ENCODE measurements at places on chromosomes 13 and 19.

GRCh38 chr13:113403255-113404104, 39.5 kb upstream of the GRTP1 start:
- no peak for DNase-seq

DNA sequence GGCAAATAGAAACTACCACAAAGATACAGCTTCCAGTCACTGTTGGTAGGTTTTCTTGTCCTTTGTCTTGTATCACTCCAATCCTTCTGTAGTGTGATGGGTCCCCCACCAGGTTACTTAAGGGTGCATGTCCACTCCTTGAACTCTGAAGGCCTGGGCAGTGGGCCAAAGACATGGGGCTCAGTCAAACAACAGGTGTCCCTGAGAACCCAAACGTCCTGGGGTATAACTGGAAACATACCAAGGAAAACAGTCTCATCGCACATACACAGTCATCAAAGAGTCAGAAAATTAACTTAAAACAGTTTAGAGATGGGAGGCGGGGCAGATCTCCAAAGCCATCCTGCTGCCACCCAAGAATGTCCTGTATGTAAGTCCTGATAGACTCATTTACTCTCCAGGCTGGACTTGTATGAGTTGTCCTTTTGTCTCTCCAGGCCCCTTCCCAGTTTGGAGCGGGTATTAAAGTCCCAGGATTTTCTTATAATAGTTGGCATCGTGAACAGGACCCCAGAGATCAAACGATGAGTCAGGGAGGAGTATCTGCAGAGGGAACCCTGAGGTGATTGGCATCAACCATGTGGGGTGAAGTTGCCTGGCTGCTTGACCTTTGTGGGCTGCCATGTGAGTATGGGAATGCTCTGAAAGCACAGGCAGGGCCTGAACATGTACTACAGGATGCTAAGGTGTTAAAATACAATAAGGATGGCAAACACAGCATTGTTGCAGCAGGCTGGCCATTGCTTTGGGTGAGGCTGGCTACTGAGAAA, 613.2 kb upstream of the KLF12 start:
- no peak for DNase-seq

DNA sequence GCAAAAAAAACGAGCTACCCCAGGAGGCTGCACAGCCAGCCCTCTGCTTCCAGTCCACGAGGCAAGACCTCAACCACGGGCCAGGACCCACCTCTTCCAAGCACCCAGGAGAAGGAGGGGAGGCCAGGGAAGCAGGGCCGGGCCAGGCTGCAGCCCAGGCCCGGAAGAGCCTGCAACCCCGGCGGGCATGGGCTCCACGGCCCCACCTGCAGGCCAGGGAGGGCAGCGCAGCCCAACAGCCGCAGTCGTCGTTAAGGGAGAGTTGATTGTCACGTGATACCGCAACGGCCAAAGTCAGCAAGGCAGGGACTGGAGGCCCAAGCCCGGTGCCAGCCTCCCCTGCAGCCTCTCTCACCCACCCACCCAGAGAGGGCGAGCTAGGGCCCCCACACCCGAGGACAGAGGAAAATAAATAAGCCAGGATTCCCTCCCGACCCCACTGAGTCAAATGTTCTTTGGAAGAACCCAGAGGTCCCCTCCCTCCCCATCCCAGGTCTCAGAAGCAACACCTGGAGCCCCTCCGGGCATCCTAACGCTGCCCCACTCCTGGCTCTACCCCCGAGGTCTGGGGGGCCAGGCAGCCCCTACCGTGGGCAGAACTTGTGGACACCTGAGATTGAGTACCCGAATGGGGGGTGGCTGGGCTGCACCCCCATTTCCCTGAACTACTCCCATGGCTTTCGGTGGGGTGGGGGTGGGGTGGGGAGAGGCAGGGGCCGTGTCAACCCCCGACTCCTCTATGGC, 5.2 kb upstream of the REXO1 start:
- DNase-seq, result peak; percentile 86

- DNase-seq, result no peak
Measured at GRCh38 chr19:19062454-19063182, 1.2 kb upstream of the SLC25A42 start.

DNA sequence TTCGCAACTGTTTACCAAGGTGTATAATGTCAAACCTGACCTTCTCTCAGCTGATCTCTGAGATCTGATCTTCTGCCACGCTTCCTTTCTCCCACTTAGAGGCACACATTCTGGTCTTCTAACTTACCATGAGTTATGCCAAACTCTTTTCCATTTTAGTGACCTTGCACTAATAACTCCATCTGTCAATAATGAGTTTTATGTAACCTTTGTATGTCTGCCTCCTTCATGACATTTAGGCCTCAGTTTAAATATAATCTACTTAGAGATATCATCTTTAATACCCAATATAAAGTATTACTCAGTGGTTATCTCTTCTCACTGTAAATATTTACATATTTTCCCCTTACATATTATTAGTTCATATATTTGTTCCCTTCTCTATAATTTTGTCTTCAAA, 827.5 kb upstream of the PCDH20 start:
- DNase-seq, result no peak

GRCh38 chr19:6216996-6217751, 62.6 kb downstream of the MLLT1 start:
- no peak for DNase-seq

DNA sequence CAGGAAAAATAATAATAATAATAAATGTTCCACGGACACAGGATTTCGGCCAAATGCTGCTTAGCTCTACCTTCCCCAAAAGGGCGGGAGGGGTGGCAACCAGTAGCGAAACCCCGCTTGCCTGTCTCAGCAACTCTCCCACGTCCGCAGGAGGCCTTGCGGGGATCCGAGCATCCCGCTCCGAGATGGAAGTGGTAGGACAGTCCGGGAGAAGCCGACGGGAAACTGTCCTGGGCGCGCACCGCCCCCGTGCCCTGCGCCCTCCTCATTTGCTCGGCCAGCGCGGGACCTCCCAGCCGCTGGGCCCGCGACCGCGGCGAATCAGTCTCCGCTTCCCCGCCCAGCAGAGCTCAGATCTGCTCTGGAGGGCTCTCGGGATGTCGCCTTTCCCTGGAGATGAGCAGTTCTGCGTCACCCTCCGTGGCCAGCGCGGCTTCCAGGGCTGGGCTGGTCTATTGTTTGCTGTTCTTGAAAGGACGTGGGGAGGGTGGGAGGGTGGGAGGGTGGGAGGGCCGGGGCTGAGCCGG, 48.9 kb upstream of the PABPC3 start:
- no peak for DNase-seq

GRCh38 chr13:78599645-78600279, 3.6 kb downstream of the POU4F1 start:
- DNase-seq, result no peak

DNA sequence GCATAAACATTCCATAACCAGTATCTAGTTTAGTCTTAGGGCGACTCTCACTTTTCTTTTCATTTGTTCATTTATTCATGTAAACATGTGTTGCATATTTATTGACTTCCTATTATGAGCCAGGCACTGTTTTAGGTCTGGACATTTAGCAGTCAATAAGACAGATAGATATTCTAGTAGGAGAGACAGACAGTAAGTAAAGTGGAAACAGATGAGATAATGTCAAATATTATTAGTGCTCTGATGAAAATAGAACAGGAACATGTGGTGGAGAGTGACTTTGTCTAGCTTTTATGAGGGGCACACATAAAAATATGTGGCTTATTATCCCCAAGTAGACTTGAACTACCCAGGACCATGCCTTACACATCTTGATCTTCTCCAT, 193.0 kb downstream of the NDFIP2 start:
- no peak for DNase-seq

- no peak for DNase-seq
Measured at GRCh38 chr13:90107661-90108060, 1239.8 kb upstream of the MIR17HG start.

DNA sequence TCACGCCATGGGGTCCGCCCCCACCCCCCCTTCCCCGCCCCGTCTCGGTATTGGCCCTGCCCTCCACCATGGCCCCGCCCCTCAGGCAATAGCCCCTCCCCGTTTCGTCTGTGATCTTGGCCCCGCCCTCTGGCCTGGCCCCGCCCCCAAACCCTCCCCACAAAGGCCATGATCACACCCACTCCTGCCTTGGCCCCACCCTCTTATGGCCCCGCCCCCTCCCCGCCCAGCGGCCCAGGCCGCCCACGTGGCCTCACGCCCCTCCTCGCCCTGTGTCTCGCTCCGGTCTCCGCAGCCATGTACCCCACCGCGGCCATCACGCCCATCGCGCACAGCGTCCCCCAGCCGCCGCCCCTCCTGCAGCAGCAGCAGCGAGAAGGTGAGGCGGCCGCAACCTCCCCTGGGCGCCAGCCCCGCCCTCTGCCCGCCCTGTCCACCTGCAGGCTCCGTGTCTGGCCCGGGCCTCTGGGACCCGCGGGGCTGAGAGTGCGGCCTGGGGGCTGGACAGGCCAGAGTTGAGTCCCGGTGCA, 61.3 kb downstream of the CELF5 start:
- peak; percentile 63 for DNase-seq

- no peak for DNase-seq
Measured at GRCh38 chr19:8639821-8640401, 9.5 kb downstream of the NFILZ start.

DNA sequence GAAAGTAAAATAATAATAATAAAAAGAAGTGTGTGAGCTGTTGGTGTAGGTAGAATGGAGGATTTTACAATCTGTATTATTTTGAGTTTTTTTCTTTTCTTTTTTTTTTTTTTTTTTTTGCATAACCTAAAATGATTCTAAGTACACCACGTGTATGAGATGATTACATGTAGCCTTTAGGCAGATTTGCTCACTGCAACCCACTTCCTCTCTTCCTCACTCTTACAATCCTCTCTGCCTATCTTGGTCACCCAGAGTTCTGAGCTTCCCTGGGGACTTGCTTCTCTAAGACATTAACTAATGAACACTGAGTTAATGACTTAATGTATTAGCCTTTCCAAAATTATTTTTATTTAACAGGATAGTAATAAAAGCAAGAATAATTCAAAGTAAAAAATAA, 1169.6 kb downstream of the EFNB2 start:
- DNase-seq, result no peak

- no peak for DNase-seq
Measured at GRCh38 chr13:24161980-24162525, 1.5 kb downstream of the SPATA13 start.

DNA sequence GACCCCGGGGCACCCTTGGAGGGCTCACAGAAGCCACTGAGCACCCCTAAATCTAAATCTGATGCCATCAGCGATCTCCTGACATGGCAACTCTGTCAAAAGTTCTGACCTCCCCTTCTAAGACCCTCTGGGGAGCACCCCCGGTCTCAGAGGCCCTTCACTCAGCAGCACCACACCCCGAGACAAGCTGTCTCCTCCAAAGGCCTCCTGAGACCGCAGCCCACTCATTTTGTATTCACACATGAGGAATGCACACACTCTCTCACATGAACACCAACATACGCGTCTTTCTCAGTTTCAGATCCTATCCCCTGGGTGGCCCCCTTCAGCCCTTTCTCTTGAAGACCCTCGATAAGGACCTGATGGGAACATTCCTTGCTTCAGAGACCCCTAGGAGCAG, 2.6 kb downstream of the NDUFA11 start:
- DNase-seq, result no peak

GRCh38 chr13:19674898-19675297, 41.4 kb downstream of the MPHOSPH8 start:
- DNase-seq, result no peak

- no peak for DNase-seq
Measured at GRCh38 chr19:33214596-33214995, 11.1 kb downstream of the SLC7A10 start.

- DNase-seq, result no peak
Measured at GRCh38 chr13:31011901-31012654, 79.6 kb downstream of the TEX26 start.

GRCh38 chr13:33958964-33959363, 141.0 kb downstream of the RFC3 start:
- no peak for DNase-seq

- DNase-seq, result no peak
Measured at GRCh38 chr19:57088133-57088532, 31.7 kb upstream of the USP29 start.

DNA sequence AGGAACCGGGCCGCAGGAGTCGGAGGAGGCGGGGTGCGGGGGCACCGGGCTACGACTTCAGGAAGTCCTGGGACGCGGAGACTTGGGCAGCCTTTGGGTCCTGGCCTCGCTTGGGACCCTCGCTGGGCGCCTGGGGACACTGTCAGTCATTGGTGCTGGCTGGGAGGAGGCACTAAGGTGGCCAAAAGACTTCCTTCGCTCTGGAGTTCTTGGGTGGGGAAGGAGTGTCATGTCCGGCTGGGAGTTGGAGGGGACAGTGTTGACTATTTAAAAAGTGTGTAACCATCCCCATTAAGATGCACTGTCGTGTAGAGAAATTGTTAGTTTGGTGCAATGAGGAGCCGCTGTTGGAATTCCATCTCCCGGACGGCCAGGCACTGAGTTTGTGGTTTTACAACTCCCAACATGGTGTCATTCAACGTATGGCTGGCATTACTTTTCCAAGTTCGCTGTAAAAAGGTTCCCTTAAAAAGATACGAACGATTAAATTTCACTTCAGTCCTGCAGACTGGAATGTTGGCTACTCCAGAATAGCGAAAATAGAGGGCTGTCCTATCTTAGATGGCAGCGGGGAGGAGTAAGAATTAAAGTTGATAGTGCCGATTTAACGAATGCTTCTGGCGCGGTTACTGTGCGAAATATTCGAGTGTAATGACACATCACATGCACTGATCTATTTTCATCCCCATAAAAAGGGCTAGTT, 776 bp downstream of the DNAJC3 start:
- no peak for DNase-seq

DNA sequence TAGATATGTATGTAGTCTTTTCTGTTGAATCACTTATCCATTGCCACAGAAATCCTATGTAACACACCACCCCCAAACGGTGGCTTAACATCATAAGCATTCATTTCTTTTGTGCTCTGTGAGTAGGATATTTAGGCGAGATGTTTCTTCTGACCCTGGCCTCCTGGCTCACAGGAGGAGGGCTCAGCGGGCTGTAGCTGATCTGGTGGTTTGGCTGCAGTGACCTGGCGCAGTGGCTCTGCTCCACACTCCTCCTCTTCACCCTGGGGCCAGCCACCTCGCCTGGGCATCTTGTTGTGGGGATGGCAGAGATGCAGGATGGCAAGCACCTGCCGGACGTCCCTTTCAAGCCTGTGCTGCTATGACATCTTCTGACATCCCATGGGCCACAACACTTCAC, 147.1 kb upstream of the IRS2 start:
- DNase-seq, result no peak

DNA sequence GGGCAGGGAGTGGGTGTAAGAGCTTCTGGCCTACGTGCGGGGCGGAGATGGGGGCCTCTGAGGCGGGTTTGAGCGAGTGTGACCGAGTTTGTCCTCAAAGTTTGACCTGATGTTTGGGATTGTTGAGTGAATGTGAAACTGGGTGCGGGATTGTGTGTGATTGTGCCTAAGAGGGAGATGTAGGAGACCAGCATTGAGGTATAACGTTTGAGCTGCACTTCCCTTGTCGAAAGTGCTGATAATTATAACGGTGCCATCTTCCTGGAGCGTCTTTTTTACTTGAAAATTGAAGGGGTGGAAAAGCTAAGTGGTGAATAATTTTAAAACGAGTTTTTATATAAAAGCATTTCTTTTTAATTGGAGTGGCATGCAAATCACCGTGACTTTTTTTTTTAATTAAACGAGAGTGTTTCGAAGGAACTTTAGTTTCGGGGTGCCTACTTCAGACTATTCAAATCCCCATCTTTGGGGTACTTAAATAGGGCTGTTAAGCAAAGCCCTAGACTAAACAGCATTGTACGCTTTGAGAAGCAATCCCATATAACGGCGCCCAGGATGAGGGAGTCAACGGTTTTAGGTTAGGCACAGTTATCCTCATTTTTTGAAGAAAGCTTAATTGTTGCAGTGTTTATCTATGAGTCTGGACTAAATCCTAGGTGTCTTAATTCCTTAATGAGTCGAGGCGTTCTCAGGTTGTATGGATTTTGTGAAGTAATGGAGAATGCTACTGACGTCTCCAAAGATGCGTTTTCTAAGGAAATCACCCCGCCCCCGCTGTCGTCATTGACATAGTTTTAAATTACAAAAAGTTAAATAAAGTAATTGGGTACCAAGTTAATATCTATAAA, 594 bp downstream of the ZNF146 start:
- no peak for DNase-seq
